ENCODE measurements at places on chromosomes 2 and 18.

GRCh38 chr18:3368193-3368592 lies 81.8 kb upstream of the TGIF1 start:
- no peak for DNase-seq

GRCh38 chr2:111535404-111535803 lies 348.6 kb downstream of the ANAPC1 start:
- DNase-seq, result no peak

GRCh38 chr2:85394261-85394681 lies 15.9 kb downstream of the CAPG start:
- DNase-seq, result no peak

DNA sequence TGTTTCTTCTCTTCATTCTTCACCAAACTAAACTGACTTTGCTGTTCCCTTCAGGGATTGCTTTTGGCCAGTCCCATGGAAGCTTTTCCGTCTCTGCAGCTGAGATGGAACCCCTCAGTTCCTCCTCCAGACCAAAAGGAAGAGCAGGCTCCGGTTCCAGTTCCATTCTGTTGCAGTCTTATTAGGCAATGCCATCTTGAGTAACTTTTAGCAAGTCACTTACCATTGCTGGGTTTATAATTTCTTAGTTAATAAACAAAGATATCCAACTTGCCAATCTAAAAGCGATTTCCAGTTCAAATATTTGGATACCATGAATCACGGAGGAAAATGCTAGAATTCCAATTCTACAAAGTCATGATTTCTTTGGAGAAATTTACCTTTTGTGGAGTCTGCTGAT lies 214.3 kb upstream of the LYPD1 start:
- DNase-seq, result no peak

- DNase-seq, result no peak
These were observed 178.3 kb upstream of the HDAC4 start for GRCh38 chr2:239579081-239579480.

DNA sequence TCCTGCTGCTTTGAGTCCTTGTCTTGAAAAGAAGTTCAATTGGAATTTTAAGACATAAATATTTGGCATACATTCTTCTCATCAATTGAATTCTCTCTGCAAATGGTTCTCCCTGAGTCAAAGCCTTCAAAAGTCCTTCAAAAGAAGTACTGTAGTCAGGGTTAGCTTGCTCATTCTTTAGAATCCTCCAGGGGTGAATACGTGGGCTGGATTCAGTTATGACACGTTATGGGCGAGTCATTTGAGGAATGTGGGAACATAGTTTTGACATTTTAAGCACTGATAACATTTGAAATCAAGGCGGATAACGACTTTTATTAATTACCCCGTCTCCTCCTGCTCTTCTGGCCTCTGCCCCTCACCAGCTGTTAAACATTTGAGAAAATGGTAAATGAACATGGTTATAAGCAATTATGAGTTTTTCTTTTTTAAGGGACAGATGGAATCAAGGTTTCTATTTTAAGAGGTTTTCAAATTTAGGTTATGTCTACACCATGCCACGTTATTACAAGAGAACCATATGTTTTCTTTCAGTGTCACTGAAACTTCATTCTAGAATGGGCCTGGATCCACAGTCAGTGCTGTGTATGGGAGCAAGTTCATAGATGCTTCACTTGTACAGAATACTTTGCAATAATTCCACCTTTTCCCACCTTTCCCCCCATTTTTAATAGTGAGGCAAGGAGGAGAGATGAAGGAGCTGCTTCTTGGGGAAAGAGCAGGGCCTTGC lies 273.1 kb downstream of the TSN start:
- DNase-seq, result no peak

- DNase-seq, result no peak
These were observed 55.7 kb downstream of the SCN2A start for GRCh38 chr2:165294912-165295311.

DNA sequence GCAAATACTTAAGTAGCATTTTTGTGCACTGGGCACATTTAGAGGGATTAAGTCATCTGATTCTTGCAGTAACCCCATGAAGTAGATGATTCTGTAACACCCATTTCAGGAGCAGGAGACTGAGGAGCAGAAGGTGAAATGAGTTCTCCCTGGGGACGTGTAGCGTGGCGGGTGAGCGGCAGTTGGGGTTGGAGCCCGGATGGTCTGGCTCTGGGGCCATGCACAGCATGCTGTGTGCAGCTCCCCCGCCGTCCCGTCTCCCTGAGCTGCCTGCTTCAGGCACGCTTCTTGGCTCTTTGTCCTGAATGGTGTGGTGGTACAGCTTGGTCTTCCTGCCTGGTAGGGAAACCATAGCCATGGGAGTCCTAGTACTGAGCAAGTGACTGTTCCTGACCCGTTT lies 32.4 kb downstream of the INPP4A start:
- no peak for DNase-seq

DNA sequence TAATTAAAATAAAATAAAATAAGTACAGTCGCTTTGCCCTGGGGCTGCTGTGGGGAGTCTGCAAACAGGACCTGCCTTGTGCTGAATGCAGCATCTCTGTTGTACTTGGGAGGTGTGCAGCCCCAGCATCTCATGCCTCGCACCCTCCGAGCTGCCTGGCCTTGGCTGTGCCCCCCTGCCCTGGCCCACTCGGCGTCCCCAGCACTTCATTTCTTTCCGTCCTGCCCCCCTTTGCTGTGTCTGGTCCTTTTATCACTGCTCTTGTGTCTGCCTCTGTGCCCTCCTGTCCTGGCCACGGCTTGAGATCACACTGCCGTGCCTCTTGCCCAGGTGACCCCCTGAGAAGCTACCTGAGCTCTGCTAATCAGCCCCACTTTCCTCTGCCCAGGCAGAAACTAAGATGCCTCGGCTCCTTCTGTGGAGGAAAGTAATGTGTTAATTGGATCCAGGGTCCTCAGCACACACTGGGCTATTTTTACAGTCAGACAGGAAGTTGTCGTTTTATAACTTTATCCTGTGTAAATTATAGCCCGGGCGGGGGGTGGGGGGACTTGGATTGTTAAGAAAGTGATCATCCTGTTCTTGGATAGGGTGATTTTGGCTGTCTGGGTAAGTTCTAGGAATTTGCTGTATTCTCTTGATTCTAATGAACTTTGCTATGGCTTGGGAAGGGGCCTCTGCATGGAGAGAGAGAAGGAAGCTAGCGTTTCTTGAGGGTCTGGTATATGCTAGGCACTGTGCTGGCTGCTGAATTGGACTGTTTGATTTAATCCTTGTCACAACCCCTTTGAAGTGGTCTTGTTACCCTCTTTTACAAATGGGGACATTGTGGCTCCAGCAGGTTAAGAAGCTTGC lies 69.4 kb downstream of the AGAP1 start:
- no peak for DNase-seq

GRCh38 chr2:70475266-70475665 lies 78.4 kb downstream of the TGFA start:
- DNase-seq, result no peak

DNA sequence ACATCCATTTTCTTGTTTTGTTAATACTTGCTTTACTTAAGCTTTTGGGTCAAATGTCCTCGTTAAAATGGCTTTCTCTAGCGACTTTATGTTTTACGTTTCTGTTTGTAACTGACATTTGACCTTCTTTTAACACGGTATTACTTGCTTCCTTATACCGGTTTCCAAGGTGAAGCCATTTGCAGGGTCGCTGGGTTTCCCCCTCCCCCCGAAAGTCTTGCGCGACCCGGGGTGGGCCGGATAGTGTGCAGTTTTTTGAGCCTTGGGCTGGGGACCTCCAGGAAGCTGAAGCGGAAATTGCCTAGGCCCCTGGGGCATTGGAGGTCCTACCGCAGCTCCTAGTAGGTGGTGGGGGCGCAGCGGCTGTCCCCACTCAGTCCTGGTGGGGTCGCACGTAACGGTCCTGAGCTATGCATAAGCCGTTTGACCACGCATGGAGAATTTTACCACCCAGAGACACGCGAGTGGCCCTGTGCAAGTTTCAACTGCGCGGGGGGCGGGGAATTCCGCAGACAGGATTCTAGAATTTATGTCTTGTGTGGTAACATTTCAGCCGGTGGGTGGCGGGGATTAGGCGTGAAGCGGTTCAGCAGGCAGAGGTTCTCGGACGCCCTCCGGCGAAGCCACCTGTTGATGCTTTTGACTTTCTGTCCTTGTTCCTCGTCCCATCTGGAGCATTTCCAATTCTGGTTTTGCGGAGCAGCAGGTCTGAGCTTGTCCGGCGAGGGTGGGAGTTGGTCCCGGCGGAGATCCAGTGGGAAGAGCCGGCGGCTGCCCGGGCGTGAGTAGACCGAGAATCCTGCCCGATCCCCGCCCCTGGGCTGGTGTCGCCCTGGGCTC lies 2.4 kb downstream of the CFLAR start:
- DNase-seq, result peak; percentile 73

Data from stimulated activated CD8-positive, alpha-beta memory T cell treated with anti-CD3 and anti-CD28 coated beads, Interleukin-7, amount 100 ng/mL, for 24 hours (primary cell).